H9 (cell line): ENCODE measurements at places on chromosomes 4 and X.
A peak's percentile ranks its signal among the peaks of the same experiment; 100 is the strongest.

DNA sequence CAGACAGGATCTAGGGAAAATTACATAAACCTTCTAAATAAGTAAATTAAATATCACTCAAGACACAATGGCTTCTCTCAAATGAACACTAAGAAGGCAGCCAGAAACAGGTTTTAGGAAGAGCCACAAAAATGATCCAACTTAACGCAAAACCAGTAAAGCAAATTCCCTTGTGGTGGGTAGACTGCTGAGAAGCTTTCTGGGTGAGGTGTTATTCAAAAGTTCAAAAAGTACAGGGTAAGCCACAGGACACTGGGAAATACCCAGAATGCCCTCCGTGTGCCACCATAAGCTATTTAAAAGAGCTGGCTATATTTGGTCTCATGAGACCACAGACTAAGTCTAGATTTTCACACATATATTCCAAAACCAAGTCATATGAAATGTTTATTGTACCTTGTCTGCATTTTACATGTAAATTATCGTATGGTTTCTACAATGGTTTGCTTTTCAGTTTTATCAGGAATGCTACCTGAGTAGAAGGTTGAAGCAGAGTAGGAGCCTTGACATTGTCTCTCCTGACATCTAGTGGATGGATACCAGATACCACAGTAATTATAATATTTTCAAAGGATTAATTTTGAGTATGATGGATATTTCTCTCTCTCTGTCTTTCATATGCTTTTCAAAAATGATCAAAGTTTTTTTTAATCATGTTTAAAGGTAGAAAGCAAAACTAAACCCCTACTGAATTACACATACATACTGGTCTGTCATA is 109.3 kb upstream of the KLHL13 start:
- no peak for DNase-seq

DNA sequence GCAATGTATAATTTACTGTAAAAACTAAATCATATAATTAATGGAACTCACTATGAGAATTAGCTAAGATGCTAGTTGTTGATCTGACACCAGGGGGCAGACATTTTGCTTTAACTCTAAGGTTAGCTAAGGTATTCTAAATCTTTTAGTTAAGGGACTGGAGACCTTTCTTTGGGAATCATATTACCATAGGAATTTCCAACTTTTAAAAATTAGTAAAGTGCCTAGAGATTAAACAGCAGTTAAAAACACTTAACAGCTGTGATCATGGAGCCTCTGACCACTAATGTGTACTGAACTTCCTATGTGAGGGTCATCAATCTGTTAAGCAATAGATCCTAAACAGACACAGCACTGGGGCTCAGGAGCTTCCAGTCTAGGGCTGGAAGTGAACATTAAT is 226.6 kb downstream of the NSUN7 start:
- DNase-seq, result no peak

GRCh38 chr4:149709640-149710039 is 106.0 kb downstream of the IQCM start:
- no peak for DNase-seq

- no peak for DNase-seq
Observed at GRCh38 chr4:32601848-32602247, 1881.7 kb downstream of the PCDH7 start.

DNA sequence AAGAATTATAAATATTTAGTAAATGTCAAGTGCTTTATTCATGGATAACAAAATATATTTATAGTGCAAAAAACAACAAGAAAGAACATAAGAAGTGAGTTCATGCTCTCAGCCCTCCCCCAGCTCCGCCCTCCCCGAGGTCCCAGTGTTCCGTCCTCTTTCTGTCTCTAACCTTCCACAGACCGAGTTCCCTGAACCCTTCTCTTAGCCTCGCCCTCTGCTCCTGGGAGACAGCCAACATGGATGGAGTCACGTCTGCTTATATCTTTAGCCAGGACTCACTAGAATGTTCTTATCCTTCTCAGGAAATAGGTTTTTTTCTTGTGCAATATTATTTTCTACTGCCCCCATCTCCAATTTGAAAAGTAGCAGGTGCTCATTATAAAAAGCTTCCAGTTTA is 40.1 kb upstream of the HELT start:
- no peak for DNase-seq

GRCh38 chr4:1740021-1740545 is 18.8 kb downstream of the TACC3 start:
- DNase-seq, result no peak

DNA sequence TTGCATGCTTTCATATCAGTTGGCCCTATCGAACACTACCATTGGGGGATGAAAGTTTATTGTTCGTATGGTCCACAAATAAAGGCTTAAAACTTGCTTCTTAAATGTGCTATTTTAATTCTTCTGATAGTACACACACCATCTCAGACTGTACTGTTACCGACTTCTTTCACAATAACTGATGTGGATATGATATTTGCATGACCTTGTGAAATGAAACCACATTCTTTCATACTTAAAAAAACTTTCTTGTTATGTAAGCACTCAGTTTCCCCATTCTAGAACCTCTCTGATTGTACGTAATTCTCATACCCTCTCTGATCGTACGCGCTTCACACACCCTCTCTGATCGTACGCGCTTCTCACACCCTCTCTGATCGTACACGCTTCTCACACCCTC is 12.0 kb upstream of the WDR19 start:
- no peak for DNase-seq

- no peak for DNase-seq
Observed at GRCh38 chr4:104420766-104421165, 73.9 kb downstream of the CXXC4 start.

GRCh38 chr4:46968847-46969246 is 24.5 kb downstream of the GABRA4 start:
- DNase-seq, result no peak

GRCh38 chrX:106734827-106735226 is 8.3 kb downstream of the RNF128 start:
- DNase-seq, result no peak

GRCh38 chrX:18674417-18674787 is 2.5 kb upstream of the RS1 start:
- DNase-seq, result peak; percentile 46

DNA sequence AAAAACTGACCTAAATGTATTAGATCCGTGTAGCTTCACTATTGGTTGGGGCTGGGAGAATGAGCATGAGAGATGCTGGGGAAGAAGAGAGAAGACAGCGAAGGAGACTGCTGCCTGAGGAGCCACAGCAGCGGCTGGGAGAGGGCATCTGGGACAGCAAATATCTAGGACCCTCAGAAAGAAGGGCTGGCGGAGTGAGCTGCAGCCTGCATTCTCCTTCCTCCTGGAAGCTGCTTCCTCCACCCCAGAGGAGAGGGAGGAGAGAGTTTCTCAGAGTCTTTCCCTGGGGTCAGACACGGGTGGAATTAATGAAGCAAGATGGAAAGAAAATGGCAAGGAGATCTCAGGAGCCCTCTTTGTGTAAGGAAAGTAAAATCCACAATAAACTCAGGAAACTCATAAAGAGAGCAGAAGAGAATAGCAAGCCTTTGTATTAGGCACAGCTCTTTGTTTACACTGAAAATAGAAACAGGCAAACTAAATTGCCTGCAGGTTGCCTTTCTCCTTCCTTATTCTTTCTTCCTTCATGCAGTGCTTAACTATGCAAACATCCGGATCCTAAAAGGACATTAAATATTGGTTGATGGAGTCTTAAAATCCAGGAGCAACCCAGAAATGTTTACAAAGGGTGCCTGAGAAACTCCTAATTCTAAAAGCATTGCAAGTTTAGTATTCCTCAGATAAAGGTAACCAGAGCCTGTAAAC is 130.3 kb upstream of the GALNT7 start:
- DNase-seq, result no peak

- no peak for DNase-seq
Observed at GRCh38 chr4:105586638-105587328, 34.4 kb downstream of the ARHGEF38 start.

GRCh38 chrX:137227151-137227550 is 193.4 kb upstream of the GPR101 start:
- no peak for DNase-seq

GRCh38 chr4:174669270-174669669 is 147.0 kb upstream of the HPGD start:
- no peak for DNase-seq

DNA sequence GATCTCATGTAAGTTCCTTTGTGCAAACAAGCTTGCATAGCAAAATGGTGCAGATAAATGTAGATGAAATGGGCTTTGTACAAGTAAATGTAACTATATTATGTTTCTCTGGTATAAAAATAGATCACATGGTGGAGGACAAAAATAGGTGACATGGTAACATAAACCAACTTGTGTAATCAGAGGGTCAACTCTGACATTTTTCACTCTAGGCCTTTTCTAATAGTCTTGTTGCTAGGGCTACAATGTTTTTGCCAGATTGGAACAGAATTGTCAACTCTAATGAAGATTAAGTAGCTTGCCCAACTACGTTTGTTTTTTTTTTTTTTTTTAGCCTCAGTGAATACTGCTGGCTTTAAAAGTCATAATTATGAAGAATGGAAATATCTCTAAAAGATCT is 11.5 kb downstream of the MAD2L1 start:
- no peak for DNase-seq

DNA sequence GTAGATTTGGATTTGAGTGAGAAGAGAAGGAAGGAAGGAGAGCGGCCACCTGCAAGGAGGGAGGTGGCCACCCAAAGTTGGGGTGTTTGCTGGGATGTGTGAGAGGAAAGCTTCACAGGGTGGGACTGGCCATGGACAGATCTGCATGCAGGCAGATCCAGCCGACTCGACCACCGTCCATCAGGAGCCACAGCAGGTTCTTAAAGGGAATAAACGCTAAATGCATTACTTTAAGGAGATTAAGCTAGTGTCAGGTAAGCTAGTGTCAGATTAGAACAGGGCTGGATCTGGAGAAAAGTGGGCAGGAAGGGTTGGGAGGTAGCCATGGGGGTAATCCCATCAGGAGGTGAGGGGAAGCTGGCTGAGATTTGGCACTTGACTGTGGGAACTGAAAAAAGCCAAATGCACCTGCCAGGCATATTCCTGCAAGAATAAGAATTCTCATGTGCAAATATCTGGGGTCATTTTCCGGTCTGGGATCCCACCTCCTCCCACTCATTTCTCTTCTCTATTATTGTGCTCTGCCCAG is 79.6 kb downstream of the MGST2 start:
- DNase-seq, result no peak

DNA sequence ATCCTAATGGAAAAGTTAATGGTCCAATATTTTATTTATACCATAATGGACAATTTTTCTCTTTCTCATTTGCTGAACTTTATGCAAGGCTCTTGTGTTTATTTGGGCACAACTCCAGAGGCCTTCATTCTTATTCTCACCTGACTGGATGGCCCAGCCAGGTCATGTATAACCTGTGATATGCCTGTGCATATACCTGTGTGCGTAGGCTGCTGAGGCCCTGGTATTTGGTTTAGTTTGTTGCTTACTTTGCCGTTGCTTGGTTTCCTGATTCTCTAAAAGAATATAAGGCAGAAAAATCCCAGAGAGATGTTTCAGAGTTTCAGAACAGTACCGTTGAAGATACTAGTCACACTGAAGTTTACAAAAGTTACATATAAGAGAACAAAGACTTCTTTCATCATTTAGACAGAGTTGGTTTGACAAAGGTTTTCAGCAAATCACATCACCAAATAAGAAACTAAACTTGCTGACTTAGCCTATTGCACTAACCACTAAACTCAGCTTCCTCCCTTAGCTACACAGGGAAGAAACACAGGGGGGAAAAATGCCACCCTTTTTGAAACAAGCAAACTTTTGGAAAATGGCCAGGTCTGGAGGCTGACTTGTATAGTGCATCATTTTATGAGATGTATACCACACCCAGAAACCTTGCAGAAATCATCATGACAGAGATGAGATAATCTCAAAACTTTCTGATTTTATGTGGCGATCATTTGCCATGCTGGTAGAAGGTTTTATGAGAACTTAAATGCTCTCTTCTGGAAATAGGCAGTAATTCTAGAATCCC is 248.5 kb downstream of the GRIA3 start:
- no peak for DNase-seq

GRCh38 chr4:76310683-76311082 is 4.2 kb downstream of the STBD1 start:
- no peak for DNase-seq

GRCh38 chr4:189377569-189377968 is 563.1 kb upstream of the FRG1 start:
- no peak for DNase-seq

DNA sequence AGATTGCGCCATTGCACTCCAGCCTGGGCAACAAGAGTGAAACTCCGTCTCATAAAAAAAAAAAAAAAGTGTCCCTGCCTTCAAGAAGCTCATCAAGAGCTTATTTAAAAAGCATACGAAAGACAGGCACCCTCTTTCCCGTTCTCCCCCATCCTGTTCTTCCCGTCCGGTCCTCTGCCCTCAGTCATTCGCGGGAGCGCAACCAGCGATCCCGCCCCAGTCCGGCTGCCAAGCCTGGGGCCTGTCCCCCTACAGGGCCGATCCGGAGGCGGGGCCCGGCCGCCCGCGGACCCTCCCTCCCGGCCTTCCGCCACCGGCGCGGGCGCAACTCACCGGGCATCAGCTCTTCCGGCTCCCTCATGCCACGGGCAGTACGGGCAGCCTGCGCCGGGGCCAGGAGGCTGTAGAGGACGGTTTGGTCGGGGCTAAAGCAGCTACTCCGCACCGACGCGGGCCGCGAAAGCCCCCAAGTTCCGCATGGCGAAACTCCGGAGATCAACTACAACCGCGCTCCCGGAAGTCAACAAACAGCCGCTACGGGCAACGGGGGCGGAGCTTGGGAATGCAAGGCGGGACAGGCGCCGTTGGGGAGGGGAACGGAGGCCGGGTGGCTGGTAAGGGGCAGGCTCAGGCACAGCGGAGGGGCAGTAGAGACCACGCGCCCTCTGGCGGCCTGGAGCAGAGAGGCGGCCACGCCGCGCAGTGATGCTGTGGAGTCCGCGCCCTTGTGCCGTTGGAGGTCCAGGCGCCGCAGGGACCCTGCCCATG is at the start of gene RPGR:
Gene RPGR, minus strand, starts transcription at position 503 of the 768 bp plus-strand sequence. Its CDS starts 142 bp downstream, at position 361.
- DNase-seq, result peak; percentile 94

DNA sequence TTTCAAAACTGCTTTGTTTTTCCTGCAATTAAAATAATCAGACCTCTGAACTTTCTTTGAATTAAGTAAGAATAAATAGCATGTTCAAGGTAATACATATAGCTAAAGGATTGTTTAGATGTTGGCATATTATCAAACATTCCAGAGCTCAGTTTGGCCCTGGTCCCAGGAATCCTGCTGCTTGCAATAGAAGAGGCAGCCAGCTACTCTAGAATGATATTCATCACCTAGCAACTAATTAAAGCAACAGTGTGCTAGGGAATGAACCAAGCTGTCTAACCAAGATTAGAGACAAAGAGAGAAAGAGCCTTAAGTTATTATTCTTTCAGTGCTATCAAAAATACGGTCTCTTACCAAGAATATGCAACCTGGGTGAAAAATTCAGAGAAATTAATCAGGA is 460.9 kb downstream of the GABRG1 start:
- no peak for DNase-seq

DNA sequence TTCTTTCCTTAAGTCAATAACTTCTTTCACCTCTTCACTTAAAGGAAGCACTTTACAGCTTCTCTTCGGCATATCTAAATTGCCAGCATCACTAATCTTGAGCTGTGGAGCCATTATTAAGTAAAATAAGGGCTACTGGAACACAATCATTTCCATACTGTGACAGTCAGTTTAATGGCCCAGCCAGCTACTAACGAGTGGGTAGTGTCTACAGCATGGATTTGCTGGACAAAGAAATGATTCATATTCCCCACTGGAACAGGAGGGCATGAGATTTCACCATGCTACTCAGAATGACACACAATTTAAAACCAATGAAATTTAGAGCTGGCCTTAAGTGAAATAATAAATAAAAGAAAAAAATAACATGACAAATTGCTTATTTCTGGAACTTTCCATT is 72.1 kb downstream of the DDIT4L start:
- no peak for DNase-seq

- peak; percentile 92 for DNase-seq
Observed at GRCh38 chr4:140151699-140152012, 2.3 kb downstream of the MAML3 start.

- no peak for DNase-seq
Observed at GRCh38 chr4:78764498-78764961, 11.6 kb upstream of the BMP2K start.
